Hindlimb muscle (tissue), 1 donor: ENCODE measurements at places on chromosomes 1 and 21. TPM values are rescaled to one million over a fixed set of nuclear protein-coding genes. Genes with fewer than 3 reads are reported as not detected.

DNA sequence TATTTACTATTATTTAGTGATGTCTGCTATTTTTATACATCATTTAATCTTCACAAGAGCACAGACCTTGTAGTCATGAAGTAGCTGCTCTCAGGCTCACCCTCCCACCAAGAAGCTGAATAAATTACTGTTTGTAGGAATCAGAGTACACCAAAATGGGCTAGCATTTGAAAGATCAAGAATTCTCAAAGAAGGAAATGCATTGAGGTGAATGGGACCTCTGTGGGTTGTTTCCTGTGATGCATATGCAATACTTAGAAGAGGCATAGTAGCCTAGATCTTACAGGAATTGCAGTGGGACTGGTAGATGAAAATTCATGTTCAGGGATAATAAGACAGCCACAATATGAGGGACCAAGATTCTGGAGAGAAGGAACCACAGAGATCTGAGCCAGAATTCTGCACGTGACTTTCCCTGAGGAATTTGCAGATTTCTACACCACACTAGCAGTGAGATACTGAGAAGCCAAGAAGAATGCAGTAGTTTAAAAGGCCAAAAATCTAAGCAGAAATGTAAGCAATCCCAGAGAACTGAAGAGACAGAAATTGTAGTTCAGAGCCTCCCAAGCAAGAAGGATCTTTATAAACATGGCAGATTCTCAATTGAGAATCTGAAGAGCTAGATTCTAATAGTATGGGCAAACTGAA, 307.0 kb downstream of the ST6GALNAC3 start:
- DNase-seq: peak; percentile 33

DNA sequence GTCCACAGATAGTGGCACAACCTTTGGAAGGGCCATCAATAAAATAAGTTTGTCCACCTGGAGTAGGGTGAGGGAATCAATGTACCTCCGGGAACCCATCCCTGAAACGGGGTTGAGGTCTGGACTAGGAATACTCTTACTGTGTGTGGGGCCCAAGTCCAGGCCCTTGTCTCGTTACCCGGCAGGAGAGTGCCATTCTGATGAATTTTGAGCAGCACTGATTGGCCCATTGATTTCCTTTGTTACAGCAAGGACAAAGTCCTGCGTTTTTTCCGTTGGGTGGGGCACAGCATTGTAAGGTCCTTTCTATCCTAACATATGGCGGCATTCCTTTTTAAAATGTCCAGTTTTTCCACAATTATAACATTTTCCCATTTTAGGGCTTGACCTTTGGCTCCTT, 75.2 kb downstream of the AXDND1 start:
- no peak for DNase-seq

The PROK1 gene
- polyA plus RNA-seq: not detected

DNA sequence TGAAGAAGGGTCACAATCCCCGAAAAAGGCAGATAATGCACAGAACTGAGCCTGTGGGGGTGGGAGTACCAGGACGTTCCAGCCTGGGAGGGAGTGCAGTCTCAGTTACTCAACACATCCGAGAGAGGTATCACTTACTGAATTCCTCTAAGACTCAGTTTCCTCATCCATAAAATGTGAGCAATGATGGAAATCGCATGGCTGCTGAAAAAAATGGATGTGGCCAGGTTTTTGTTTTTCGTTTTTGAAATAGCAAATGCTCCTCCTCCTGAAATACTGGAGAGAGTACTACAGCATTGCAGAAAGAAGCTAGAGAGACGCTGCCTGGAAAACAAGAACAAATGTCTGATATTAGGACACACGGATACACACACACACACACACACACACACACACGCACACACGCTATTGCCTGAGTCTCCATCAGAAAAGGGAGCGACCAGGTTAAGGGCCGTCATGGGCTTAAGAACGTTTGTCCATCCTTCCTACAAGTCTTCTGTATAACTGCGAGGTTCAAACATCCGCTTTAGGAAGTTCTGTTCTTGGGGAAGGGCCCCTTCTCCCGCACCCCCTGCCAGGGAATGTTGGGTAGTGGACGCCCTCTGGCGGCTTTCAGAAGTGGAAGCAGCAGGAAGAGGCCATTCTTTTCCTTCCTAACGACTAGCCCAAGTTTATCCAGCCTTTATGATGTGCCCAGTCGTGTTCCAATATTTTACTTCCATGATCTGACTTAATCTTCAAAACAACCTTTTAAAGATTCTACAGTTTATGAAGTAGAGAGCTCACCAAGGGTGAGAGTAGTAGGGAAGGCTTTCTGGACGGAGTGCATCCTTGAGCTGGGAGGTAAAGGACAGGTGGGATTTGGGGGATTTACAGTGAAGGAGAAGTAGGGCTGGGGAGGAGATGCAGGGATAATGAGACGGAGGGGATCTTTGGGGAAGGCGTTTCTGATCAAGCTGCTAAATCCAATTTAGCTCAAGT, 699 bp upstream of the NES start:
- peak; percentile 85 for DNase-seq

DNA sequence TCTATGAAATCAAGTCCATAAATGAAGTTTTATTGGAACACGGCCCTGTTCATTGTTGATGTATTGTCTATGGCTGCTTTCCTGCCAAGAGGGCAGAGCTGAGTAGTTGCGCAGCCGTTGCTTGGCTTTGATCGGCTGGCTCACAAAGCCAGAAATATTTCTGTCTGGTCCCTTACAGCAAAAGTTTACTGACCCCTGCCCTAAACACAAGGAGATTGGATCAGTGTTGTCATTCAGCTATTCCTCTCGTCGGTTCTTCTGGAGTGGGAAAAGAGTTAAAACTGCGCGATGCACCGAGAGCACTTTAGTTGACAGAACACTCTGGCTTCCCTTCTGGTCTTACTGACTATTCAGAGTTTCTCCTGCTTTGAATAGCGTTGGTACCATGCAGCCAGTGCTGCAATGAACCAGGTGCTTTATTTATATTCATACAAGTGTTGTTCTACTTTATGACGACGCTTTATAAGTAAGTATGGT, 868 bp downstream of the ZBTB40 start:
- no peak for DNase-seq

DNA sequence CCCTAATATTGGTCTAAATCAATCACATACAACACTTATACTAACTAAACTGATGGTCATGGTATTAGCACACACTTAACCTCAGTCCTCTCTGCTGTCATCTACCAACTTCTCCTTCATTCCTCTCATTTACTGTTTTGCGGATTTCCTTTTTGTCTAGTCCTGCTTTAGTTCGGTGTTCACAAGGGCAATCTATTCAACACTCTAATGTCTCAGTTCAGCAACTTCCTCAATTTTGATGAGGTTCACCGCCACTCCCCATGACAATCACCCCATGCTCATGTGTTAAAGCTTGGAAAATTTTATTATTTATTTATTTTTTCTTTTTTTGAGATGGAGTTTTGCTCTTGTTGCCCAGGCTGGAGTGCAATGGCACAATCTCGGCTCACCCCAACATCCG, 301.1 kb downstream of the PTPRC start:
- no peak for DNase-seq

The DENND2C gene
- 10.1 TPM for polyA plus RNA-seq

The PHLDA3 gene
- 23.5 TPM for polyA plus RNA-seq

The PTPN7 gene
- 1.1 TPM for polyA plus RNA-seq

GRCh38 chr1:164720440-164721227, 161.7 kb downstream of the PBX1 start:
- DNase-seq: no peak

GRCh38 chr1:214422137-214422671, 129.2 kb downstream of the PTPN14 start:
- DNase-seq: no peak

GRCh38 chr1:54013393-54014008, 4.5 kb downstream of the LDLRAD1 start:
- DNase-seq: no peak
